Fibroblast of skin of scalp (primary cell): ENCODE measurements at places on chromosomes 12 and 14.

DNA sequence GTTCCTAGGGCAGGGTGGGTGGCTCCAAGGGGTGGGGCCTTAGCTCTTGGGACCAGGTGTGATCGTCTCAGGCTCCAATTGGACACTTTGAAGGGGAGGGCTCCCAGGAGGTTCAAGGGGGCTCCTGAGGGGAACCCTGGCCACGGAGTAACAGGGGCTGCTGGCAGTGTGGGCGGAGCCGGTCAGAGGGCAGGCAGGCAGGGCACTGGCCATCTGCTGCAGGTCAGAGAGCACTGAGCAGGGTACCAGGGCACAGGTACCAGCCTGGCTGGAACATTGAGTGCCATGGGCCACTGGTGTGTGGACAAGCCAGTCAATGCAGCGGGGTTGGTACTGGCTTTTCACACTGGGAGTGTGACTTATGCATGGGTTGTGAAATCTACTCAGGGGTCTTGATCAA lies 32.2 kb downstream of the SYNE3 start:
- no peak for DNase-seq

DNA sequence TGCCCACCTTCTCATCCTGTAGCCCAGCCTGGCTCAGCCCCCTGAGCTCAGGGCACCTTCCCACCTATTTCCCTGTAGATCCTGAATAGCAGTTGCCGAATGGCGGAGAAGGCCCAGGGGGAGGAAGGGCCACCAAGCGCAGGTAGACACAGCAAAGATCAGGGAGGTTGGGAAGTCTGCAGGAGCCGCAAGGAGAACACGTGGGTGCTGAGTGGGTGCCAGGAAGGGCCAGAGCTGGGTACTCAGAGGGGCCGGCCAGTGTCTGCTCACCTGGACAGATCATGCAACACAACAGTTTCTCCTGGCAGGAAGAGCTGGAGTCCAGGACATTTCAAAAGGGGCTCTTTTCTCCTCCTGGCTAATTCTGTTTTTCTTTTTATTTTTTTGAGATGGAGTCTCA lies 30.6 kb downstream of the CHGA start:
- no peak for DNase-seq

- no peak for DNase-seq
Measured at GRCh38 chr12:60872850-60873713, 1277.3 kb downstream of the SLC16A7 start.

DNA sequence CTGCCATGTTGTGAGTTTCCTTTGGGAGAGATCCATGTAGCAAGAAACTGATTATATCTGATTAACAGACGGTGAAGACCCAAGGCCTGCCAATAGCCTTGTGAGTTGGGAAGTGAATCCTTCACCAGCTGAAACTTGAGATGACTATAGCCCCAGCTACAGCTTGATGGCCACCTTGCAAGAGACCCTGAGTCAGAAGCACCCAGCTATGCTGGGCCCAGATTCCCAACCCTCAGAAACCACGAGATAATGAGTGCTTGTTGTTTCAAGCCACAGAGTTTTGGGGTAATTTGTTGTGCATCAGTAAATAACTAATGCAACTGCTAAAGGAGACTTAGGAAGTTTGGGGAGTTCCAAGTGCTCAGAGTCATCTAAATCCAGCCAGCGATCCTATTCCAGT lies 80.3 kb downstream of the AVPR1A start:
- DNase-seq = peak; percentile 18

- no peak for DNase-seq
Measured at GRCh38 chr14:89014569-89014850, 190.1 kb downstream of the TTC8 start.

DNA sequence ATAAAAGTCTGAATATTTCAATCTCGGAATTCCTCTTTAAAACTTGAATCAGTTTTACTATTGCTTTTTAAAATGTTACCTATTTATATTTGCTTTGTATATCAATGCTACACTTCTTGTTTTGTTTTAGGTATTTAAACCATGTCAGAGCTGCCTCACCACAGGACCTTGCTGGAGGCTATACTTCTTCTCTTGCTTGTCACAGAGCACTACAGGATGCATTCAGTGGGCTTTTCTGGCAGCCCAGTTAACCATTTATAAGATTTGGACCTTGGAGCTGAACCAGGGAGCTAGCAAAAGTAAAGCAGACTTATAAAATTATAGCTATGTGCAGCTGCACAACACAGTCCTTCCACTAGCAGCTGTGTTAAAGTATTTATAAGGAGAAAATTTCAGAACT lies 12.8 kb downstream of the TRMT5 start:
- DNase-seq = no peak

DNA sequence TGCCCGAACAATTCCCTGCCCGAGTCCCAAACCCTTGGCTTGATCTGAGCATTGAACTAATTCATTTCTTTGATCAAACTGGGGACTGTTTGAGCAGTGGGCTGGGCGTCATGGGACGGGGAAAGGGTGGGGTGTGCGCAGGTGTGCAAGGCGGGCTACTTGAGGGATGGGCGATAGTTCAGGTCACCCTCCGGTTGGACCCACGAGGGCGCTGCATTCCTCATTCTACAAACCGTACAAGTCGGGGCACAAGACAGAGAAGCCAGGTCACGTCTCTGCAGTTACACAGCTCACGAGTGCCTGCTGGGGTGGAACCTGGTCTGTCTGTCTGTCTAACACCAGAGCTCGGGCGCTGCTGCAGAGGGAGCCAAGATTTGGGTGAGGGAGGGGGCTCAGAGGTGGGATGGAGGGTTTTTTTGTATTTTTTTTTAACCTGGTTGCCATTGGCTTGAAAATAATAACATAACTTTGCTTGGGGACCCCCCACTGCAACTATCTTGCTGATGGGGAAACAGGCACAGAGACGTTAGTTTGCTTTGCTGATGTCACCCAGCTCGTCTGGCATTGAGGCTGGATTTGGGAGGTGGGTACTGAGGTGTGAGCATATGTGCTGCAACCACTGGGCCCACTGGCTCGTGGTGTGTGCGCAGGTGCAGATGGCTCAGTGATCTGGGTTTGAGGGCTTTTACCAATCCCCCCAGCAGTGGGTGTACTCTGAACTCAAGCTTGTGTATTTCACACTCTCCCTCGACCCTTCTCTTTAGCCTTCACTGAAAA lies 7.6 kb upstream of the RTL1 start:
- DNase-seq = no peak

GRCh38 chr12:8123124-8123912 lies at the start of gene CLEC4A:
TSS of gene CLEC4A (plus strand) at chr12:8123617. CDS start at chr12:8123879, 262 bp downstream.
- no peak for DNase-seq

DNA sequence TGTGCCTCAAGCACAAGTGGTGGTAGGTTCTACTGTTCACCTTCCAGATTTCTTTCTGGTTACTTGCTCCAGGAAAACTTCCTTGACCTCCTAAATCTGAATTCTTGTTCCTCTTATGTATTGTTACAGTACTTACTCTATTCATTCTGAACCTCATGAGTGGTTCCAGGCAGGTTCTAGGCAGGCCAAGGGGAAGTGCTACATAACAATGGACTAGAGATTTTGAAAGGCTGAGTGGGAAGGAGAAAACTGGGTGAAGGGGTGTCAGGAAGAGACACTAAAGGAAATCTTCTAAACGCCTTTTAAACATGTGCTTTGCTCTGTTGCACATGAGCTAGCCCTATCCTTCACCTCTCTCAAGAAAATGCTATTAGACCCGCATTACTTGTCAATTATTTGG lies 1.6 kb downstream of the YARS2 start:
- DNase-seq = no peak

DNA sequence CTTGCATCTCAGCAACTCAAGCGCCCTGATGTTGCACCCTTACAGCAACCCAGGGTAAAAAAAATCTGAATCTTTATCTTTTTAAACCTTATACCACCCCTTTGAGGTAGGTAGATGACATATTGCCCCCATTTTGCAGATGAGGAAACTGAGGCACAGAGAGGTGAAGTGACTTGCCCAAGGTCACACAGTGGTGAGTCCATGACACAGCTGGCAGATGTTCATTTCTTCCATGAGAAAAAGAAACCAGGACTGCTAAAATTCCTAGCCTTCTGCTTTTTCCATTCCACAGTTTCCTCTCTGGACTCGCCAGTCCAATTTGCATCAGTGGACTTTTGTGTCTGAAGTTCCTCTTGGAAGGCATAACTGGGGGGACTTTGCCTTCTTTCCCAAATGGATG lies 79.3 kb downstream of the IGF1 start:
- DNase-seq = no peak

DNA sequence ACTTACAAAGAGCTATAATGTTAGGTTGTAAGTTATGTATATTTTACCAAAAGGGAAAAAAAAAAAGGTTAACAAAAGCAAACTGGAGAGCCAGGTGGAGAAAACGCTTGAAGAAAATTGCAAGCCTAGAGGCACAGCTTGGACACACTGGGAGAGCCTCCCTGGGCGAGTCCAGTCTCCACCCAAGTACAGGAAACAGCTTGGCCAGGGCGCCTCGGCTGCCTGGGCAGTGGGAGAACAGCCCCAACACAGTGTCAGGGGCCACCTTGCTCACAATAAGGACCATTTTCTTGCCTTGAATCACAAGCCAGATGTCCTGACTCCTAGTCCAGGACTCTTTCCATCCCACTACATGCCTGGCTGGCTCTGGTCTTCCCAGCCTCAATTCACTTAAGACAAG lies 33.3 kb downstream of the TTC7B start:
- no peak for DNase-seq

DNA sequence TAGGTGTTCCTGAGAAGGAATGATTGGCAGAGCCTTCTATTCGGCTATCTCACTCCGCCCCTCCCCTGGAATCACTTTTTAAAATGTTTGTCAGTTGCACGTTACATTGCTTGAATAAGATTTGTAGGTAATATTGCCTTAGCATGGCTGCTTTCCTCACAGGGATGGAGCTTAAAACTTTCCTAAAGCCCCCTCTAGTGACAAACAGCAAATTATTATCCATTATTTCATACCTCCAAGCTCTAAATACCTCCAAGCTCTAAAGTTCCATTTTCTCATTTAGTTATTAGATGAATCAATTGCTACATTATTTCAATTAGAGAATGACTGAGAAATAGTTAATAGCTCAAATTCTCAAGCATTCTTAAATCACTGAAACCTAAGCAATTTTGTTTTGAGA lies 5.1 kb upstream of the SPATA7 start:
- peak; percentile 15 for DNase-seq

DNA sequence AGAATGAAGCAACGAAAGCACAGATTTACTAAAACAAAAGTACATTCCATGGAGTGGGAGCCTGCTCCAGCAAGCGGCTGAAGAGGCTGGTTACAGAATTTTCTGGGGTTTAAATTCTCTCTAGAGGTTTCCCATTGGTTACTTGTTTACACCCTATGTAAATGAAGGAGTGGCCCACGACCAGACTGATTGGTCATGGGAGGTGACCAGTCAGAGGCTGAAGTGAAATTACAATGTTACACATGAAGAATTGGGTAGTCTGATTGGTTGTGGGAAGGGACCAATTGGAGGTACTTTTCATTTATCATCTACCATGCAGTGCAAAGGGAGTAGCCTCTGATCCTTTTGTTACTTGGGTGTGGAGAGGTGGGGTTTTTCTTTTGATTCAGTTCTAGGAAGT lies 36.2 kb upstream of the APPL2 start:
- DNase-seq = no peak

DNA sequence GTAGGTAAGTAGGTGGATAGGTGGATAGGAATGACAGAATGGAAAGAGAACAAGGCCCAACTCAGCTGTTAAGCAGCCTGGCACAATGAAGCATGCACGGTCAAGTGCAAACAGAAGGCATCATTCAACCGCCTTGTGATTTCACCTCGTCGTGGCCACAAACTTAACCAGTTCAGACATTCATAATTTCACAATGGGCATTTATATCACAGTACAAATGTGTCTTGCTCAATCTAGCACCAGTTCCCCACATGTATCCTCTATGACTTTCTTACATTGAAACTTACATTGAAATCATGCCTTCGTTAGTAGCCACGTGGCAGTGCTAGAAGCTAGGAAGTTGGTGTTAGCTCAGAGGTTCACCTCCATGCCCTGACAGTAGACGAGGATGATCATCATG lies 207.5 kb downstream of the ETV6 start:
- DNase-seq = no peak

DNA sequence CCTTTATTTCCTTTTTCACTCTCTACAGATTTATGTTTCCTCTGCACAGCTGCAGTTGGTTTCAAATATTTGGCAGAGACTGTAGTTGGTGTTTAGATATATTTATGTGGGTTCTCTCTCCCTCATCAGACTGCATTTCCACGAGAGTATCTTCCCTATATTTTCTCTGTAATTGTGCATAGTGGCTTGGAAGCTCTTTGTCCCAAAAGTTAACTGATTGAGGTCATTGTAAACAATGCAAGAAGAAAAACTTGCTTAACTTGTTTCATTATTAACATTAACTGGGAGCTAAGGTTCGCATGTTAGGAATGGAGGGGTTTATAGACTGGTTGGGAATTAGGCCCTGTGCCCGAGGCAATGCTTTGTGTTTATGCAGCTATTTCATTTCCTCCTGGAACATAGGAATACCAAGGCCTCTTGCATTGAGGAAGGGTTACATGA lies 216.9 kb upstream of the HMGA2 start:
- DNase-seq = no peak

- no peak for DNase-seq
Measured at GRCh38 chr14:66121859-66122258, 364.3 kb upstream of the CCDC196 start.

GRCh38 chr14:105908481-105908911 lies 382.1 kb downstream of the TMEM121 start:
- DNase-seq = no peak

- DNase-seq = no peak
Measured at GRCh38 chr12:128715485-128715884, 108.3 kb downstream of the SLC15A4 start.

GRCh38 chr14:60641742-60642269 lies 7.5 kb downstream of the SIX1 start:
- DNase-seq = no peak

DNA sequence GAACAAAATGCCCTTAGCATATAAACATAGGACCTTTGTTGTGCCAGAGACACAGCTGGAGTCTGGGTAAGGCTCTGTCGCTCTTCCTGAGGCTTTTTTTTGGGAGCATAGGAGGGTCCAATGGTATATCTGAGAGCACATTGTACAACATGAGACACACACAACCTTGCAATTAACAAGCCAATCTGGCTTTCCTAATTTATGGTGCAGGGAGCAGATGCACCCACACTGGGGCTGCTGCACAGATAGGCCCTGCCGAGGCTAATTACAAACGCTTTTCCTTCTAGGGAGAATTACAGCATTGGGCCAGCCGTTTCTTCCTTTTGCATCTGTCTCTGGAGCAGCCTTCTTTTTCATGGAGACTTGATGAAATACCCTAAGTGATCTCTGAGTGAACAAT lies 75.0 kb upstream of the OVCH1 start:
- DNase-seq = no peak

GRCh38 chr12:10722905-10723746 lies at the start of gene YBX3:
TSS of gene YBX3 (minus strand) at chr12:10723323. CDS start at chr12:10723111, 212 bp downstream.
- peak; percentile 80 for DNase-seq

- DNase-seq = no peak
Measured at GRCh38 chr14:36268121-36268520, 52.3 kb downstream of the MBIP start.

GRCh38 chr14:65101631-65102440 lies 481 bp downstream of the MAX start:
- DNase-seq = no peak

DNA sequence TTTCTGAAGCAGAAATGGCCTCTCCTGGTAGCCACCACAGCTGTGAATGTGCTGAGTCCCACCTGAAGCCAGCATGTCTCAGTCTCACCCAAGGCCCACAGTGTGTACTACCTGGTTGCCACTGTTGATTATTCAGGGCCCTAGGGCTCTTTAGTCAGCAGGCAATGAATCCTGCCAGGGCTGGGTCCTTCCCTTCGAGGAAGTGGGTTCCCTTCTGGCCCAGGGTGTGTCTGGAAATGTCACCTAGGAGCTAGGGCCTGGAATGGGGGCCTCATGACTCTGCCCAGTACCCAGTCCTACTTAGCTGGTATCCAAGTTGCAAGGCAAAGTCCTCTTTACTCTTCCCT lies 207.4 kb downstream of the SYNE2 start:
- DNase-seq = no peak
